NCI-H2029 treated with DMSO at 0.1 percent for 48 hours (cell line): ENCODE measurements at places on chromosomes 7 and 10.

DNA sequence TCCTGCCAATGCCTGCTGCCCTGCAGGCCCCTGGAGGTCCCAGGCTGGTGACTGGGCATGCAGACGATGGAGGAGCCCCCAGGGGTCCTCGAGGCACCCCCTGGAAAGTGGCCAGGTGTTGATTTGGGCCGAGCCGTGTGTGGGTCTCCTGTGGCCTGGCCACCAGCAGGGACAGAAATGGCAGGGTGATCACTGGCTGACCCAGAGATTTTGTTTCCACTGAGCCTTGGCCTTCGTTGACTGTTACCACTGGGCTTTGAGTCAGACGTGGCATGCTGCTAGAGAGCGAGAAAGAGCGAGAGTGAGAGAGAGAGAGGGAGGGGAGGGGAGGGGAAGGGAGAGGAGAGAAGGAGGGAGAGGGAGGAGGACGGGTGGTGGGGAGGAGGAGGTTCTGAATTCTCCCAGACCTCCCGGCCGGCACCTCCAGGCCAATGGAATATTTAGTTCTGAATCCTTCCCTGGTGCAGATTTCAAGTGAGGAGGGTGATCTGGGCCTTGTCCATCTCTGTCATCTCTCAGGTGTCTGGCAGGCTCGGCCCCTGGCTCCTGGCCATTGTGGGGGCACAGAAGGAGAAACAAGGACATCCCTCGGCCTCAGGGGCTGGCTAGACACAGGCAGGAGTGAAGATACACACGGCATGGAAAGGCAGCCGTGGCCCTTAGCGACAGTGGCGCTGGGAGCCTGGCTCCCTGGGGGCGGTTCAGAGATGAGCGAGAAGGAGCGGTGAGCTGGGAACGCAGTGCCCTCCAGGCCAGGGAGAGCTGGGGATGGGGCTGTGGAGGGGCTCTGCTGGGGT, 58.2 kb downstream of the GLRX3 start:
- DNase-seq = no peak

DNA sequence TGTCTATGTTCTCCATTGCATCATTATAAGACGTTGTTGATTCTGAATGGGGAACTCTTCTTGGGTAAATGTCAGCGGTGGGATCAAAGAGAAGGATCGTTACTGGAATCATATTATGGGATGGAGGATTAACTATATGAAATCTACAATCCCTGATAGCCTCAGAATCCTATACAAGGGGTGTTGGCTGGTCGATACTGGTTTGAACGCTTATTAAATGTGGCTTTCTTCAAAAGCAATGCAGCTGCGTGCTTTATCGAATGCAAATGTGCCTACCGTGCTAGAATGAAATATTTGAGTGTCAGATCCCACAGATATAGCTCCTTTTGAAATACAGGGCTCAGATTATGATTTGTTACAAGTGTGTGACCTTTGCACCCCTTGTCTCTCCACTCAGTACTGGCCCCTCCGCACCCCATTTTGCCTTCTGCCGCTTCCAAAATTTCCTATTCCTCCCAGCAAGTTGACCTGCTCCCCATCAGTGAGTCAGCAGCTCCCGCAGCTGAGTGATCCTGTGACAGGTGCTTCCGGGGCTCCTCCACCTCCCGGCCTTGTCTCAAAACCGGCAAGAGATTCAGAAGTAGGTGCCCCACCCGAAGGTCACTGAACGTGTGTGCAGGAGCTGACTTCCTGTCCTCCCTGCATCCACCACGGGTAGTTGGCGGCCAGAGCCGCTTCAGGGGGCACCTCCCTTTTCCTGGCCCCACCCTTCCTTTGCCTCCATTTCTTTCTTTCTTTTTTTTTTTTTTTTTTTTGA, 76.6 kb downstream of the PTPRE start:
- no peak for DNase-seq

DNA sequence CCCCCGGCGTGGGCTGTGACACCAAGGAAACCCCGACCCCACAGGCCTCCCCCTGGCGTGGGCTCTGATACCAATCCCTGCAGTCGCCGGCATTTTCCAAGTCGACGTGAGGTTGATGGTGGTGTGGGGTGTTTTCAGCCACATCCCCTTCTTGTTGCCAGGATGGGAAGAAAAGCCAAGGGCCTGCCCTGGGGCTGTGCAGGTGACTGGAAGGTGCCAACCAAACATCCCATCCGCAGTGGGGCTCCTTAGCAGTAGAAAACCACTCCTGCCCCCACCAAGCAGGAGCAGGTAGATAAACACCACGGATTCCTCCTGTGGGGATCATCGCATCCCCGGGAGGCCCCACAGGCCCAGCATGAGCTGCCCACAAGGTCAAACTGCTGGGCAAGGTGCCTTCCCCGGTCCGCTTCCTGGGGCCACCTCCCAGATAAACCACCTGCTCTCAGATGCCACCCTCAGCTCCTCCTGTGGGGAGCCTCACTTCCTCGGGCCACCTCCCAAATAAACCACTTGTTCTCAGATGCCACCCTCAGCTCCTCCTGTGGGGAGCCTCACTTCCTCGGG, 88.5 kb upstream of the DIP2C start:
- no peak for DNase-seq

DNA sequence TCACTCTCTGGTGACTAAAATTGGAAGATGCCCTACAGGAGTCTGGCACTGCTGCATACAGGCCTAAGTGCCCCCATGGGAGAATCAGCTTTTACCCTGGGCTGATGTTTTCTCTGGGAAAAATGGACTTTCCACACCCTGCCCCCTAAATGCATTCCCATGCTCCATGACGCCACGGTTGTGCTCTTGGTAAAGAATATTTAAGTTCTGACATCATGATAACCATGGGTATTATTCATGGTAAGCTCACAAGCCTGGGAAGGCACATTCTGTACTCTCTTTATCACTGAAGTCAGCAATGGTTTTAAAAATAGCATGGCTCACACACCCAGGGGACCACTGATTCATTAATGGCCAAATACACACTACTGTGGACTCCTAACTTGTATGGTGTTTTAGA, 43.4 kb downstream of the HIPK2 start:
- DNase-seq = no peak

DNA sequence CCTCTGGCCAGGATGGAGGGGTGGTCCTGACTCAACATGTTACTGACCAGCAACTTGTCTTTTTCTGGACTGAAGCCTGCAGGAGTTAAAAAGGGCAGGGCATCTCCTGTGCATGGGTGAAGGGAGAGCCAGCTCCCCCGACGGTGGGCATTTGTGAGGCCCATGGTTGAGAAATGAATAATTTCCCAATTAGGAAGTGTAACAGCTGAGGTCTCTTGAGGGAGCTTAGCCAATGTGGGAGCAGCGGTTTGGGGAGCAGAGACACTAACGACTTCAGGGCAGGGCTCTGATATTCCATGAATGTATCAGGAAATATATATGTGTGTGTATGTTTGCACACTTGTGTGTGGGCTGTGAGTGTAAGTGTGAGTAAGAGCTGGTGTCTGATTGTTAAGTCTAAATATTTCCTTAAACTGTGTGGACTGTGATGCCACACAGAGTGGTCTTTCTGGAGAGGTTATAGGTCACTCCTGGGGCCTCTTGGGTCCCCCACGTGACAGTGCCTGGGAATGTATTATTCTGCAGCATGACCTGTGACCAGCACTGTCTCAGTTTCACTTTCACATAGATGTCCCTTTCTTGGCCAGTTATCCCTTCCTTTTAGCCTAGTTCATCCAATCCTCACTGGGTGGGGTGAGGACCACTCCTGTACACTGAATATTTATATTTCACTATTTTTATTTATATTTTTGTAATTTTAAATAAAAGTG, 6.0 kb downstream of the PLAU start:
- no peak for DNase-seq

DNA sequence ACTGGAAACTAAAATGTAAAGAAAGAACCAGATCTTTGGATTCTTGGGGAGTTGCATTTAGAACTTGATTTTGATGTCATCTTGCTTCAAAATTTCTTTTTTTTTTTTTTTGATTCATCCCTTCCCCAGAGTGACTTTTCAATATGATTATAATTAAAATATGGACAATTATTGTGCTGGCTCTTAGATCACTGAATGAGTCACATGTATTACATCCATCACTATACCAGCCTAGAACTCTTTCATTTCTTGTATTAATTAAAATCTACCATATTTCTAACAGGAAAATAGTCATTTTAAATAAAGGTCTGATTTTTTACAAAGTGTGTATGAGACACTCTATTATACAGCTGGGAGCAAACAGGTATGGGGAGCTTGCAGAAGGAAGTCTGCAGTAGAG, 269.5 kb upstream of the AKR1E2 start:
- no peak for DNase-seq

DNA sequence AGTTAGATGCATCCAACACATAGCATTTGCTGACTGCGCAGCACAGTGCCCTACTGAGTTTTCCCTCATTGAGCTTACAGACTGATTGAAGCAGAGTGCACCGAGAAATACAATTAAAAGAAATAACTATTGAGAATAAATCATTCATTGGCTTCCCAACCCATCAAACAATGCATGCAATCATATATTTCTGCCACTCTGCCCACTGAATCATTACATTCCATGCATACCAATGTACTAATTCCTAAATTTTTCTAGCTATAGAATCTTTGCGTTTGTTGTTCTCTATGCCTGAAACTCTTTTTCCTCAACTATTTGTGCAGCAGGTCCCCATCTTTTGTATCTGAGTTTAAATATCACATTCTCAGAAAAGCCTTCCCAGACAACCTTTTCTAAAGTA, 783.8 kb downstream of the SORCS1 start:
- DNase-seq = no peak

GRCh38 chr10:75592791-75593643, 161.6 kb downstream of the LRMDA start:
- no peak for DNase-seq

- DNase-seq = no peak
Measured at GRCh38 chr10:87916515-87916914, 53.1 kb downstream of the PTEN start.

DNA sequence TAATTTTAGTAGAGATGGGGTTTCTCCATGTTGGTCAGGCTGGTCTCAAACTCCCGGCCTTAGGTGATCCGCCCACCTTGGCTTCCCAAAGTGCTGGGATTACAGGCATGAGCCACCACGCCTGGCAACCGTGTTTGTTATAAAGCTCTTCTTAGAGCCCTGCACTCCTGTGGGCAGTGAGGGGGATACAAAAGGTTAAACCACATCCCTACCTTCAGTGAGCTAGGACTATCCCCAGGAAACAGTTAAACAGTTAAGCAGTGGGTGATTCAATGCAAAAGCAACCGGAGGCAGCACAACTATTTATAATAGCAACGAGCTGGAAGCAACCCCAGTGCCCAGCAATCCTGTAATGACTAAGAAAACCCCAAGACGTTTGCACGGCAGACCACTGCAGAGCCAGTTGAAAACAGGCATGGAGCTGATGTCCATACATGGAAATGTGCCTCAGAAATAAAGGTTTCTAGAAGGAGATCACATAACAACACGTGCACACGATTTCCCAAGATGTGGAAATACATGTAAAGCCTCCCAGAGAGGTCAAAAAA, 107.2 kb upstream of the LYZL2 start:
- DNase-seq = no peak

DNA sequence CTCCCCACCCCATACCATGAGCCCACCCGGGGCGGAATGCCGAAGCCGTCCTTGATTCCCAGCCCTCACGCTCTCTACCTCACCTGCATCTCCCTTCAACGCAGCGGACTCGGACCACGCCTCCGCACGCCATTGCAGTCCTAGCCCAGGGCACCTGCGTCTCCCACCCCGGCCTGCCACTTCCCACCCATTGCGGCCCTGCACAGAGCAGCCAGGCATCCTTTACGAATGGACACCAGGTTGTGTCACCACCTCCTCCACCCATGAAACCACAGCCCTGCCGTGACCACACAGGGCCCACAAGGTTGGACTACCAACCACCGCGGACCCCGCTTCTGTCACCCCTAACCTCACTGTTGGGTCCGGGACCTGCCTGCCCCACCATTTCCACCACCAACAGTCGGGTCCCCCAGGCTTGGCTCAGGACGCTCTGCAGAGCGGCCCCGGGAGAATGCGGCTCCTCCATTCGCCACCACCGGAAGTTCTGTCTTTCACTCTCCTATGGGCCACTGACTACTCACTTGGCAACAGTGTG, 232.5 kb downstream of the MAD1L1 start:
- no peak for DNase-seq

GRCh38 chr7:128755075-128755818, 16.1 kb downstream of the CALU start:
- DNase-seq = no peak

GRCh38 chr7:24381894-24382505, 98.0 kb downstream of the NPY start:
- DNase-seq = no peak
